ENCODE measurements at places on chromosomes 13 and 19.

DNA sequence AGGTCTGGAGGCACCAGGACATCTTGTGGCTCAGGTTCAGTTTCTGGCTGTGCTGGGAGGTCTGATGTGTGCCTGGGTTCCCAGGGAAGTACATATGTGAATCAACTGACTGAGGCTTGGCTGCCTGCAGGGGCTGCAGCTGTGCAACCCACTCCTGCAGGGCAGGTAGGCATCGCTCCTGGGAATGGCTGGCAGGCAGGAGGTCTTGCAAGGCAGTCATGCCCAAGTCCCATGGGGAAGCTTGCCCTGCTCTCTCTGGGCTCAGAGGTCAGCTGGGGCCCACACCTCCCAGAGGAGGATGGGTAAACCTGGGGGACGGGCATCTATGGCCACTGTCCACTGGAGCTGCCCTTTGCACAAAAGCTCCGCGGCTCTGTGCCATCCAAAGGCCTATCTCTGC lies 1141.8 kb downstream of the SLITRK1 start:
- no peak for DNase-seq

GRCh38 chr13:21149568-21149967 lies 26.8 kb downstream of the SKA3 start:
- DNase-seq, result no peak

GRCh38 chr19:49689133-49690078 lies at the start of gene ADM5:
Gene ADM5, plus strand, starts transcription at chr19:49689594. Its CDS starts 244 bp downstream, at chr19:49689838.
- DNase-seq, result no peak

- DNase-seq, result no peak
These were observed 977 bp downstream of the IRGQ start for GRCh38 chr19:43594710-43595604.

DNA sequence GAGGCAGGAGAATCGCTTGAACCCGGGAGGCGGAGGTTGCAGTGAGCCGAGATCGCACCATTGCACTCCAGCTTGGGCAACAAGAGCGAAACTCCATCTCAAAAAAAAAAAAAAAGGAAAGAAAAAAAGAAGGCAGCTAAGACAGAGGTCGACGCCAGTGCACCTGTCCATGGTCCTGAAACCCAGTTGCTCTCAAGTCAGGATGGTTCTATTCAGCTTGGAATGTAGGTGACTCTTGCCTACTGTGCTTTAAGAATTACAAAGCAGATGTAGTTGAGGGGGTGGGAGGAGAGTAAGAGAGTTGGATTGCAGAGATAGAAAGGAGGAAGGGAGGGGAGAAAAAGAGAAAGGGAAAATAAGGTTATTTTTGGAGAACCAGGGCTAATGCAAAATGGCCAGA lies 18.7 kb downstream of the CACNG7 start:
- peak; percentile 26 for DNase-seq

GRCh38 chr19:35545001-35545854 lies at the start of gene TMEM147:
Gene TMEM147, plus strand, starts transcription at chr19:35545626. Its CDS starts 114 bp downstream, at chr19:35545740.
- DNase-seq, result peak; percentile 50
